Activated CD8-positive, alpha-beta T cell treated with anti-CD3 and anti-CD28 coated beads, Interleukin-2, amount 10 ng/mL, durations not matched to agents 7 days and 5 days (primary cell): ENCODE measurements at places on chromosomes 1 and 21. TPM values are rescaled to one million over a fixed set of nuclear protein-coding genes. Genes with fewer than 3 reads are reported as not detected.

Gene TENT5C
- 20.8 TPM for total RNA-seq

Gene PLPP3
- not detected for total RNA-seq

Gene CIART
- total RNA-seq = 2.3 TPM

Gene GSTM5
- total RNA-seq = not detected

Gene UMODL1
- total RNA-seq = not detected

Gene TMIGD3
- total RNA-seq = not detected

Gene OLIG2
- total RNA-seq = not detected

Gene CLK2
- 101 TPM for total RNA-seq

Gene HUNK
- 0.24 TPM for total RNA-seq

Gene KCNA3
- total RNA-seq = 49.3 TPM

Gene SH2D2A
- 84.0 TPM for total RNA-seq

Gene TGFB2
- total RNA-seq = not detected

Gene RHBG
- total RNA-seq = not detected

Gene OR2T11
- not detected for total RNA-seq

Gene SPATA1
- 3.4 TPM for total RNA-seq
